Progenitor cell of endocrine pancreas (in vitro differentiated cells): ENCODE measurements at places on chromosomes 5 and 9.

GRCh38 chr9:4430432-4431261, 59.6 kb upstream of the SLC1A1 start:
- no peak for DNase-seq

- DNase-seq = no peak
Measured at GRCh38 chr9:25284365-25284764, 393.9 kb downstream of the TUSC1 start.

DNA sequence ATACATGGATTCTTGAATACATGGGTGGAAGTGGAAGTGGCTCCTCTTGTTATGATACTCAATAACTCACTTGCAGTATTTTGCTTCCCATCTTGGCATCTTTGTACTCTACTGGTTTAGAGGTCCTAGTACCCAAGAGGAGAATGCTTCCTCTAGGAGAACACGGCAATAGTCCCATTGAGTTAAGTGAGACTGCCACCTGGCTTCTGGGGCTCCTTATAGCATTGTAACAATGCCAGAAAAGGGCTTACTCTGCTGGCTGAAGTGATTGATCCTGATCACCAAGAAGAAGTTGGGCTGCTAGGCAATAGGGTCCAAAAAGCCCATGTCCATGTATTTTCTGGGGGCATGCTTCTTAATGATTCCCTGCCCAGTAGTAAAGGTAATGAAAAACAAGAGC, 627.6 kb upstream of the SGCD start:
- no peak for DNase-seq

DNA sequence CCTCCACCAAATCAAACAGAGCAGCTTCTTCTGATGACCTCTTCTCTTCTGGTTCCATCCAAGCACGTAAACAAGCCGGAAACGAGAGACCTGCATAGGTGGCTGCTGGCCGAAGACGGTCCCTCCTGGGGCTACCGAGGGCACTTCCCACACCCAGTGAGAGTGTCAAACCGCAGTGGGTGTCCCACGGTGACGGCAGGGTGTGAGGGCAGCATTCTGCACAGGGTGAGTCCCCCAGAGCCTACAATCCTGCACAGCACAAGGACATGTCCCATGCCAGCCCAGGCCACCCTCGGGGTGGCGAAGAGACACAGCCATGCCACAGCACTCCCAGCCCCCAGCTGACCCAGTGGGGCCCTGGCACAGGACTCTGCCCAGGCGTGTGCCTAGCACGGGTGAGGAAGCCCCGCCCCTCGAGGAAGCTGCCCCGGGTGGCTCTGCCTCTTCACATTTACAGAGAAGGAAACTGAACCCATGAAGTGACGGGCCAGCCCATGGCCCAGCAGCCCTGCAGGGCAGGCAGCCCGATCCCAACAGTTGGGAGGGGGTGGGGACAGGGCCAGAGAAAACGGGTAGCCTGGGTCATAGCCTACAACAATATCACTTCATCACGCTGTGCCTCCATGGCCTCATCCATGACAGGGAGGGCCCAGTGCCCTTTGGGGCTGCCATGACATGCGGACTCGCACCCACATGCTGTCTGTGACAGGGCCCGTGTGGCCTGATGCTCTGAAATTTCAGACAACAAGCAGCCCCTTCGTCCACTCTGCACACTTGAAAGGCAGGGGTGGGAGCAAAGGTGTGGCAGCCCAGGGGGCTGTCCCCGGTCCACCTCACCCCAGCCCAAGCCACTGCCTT, 43.2 kb downstream of the SEMA4D start:
- no peak for DNase-seq

GRCh38 chr9:21239911-21240310, at the start of gene IFNA14:
Gene IFNA14, minus strand, starts transcription at chr9:21240005. Its CDS starts 70 bp downstream, at chr9:21239935.
- no peak for DNase-seq

- DNase-seq = no peak
Measured at GRCh38 chr5:72498284-72498683, 8.9 kb downstream of the ZNF366 start.

DNA sequence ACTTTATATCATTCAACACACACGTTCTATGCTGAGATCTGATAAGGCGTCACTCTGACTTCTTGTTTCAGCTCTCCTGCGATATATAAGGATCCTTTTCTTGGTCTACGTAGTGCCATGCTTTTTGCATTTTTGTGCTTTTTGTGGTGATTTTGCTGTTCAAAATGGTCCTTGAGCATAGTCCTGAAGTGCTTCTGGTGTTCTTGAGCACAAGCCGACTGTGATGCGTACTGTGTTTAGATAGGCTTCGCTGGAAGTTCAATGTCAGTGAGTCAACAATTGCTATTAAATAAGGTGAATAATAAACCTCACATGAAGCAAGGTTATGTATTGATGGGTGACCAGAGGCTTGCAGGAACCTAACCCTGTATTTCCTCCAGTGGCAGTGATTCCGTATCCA, 46.8 kb downstream of the ACO1 start:
- DNase-seq = no peak

DNA sequence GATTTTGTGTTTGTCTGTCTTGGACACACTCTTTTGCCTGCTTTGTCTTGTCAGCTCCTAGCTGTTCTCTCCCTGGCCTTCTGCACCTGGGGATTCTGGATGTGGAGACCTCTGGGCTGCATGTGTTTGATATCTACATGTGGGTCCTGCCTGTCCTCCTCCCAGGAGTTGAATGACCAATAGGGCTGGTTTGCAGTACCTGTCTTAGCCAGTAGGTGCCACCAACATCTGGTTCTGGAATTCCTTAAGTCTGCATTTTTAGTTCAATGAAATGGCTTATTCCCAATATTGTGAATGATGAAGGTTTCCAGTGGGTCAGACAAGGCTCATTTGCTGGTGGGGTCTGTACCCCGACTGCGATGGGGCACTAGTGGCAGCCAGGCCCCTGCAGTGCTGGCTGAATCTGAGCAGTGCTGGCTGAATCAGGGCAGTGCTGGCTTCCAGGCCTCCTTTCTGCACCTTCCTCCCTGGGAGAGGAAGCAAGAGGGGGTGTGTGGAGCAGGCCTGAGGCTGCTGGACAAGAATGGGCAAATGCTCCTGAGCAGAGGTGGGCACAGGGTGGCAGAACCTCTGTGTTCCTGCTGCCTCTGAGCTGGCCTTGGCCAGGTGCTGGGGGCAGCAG, 73.3 kb downstream of the RXRA start:
- no peak for DNase-seq
